ENCODE measurements at places on chromosomes 7 and 10.

DNA sequence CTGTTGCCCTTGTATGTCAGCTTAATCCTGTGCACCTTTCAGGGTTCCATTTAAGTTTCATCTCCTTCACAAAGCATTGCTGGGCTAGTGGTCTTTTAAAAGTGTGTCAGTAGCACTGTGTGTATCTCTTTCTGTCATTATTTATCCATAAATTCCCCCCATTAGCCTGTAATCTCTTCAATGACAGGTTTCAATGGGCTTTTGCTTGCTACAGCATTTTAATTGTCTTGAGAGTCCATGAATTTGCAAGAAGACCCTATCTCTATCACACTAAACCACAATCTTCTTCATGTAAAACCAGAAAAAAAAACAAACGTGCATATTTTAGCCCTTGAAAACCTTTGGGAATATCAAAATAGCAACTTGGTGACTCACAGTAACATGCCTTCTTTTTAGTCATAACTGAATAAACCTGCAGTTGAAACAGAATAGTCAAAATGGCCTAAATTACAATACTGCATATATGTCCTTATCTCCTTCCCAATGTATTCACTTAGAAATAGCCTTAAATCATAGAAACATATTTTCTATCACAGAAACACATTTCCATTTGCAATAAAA lies 118.6 kb downstream of the PON1 start:
- no peak for DNase-seq

GRCh38 chr10:50469778-50470193 lies 154.0 kb downstream of the SGMS1 start:
- no peak for DNase-seq

DNA sequence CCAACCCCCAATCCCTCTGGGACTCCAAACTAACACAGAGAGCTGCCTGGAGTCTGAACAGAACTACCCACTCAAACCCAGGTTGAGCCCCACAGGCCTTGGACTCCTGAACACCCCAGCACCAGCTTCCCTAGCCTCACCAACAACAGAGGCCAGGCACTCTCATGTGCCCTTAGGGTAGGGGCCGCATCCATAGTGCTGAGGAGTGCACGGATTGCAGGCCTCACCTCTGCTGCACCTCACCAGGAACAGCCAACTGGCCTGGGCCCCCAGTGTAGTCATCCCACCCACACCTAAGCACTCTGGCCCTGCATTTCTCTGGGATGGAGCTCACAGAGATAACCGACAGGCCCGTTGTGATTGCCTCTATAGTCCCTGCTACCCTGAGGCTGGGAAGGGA lies 194.2 kb downstream of the HPSE2 start:
- DNase-seq, result no peak

DNA sequence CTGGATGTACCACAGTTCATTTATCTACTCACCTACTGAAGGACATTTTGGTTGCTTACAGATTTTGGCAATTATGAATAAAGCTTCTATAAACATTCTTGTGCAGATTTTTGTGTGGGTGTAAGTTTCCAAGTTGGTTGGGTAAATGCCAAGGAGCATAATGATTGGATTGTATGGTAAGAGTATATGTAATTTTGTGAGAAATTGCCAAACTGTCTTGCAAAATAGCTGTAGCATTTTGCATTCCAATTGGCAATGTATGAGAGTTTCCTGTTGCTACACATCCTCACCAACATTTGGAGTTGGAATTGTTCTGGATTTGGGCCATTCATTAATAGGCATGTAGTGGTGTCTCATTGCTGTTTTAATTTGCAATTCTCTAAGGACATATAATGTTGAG lies 33.9 kb upstream of the HYAL4 start:
- no peak for DNase-seq

DNA sequence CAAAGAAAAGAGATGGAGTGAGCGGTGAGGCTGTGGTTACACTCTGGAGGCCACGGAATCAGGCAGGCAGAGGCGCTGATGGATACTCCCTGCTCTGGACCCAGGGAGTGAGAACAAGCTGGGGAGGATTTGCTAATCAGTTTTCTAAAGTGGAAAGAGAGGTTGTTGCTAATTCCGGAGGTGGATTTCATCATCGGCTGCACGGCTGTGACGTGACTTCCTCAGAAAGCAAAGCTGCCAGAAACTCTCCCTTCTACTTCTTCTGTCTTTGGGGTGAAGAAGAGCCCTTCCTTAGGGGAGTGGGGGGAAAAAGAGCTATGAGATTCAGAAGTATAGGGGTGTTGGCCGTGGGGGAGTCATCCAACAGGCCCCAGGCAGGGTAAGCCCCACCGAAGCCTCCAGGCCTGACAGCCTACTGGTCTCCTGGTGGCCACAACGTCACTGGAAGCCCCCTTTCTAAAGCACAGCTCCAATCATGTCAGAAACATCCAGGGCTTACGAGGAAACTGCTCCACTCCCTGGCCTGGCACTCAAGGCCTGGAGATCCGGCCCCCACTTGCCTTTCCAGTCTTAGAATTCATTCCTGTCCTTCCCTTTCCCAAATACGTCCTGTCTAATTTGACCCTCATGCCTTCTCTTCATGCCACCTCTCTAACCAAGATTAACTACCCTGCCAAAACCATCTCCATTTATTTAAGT lies 114.5 kb downstream of the HIP1 start:
- no peak for DNase-seq

DNA sequence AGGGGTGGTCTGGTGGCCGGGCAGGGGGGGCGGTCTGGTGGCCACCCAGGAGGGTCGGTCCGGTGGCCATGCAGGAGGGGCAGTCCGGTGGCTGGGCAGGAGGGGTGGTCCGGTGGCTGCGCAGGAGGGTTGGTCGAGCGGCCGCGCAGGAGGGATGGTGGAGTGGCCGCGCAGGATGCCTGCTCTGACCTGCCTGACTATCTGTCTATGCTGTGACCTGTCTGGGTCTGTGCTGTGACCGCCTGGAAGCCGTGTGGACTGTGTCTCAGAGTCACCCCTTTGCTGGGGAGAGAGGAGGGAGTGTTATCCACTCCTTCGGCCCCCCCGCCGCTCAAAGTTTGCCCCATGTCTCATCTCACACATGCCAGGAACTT lies 113.2 kb downstream of the ACTR3B start:
- no peak for DNase-seq

- no peak for DNase-seq
Measured at GRCh38 chr7:98978672-98979071, 100.3 kb downstream of the TRRAP start.

- DNase-seq, result no peak
Measured at GRCh38 chr7:14184292-14184864, 194.9 kb upstream of the ETV1 start.

GRCh38 chr10:78524941-78525340 lies 491.3 kb downstream of the RPS24 start:
- no peak for DNase-seq

DNA sequence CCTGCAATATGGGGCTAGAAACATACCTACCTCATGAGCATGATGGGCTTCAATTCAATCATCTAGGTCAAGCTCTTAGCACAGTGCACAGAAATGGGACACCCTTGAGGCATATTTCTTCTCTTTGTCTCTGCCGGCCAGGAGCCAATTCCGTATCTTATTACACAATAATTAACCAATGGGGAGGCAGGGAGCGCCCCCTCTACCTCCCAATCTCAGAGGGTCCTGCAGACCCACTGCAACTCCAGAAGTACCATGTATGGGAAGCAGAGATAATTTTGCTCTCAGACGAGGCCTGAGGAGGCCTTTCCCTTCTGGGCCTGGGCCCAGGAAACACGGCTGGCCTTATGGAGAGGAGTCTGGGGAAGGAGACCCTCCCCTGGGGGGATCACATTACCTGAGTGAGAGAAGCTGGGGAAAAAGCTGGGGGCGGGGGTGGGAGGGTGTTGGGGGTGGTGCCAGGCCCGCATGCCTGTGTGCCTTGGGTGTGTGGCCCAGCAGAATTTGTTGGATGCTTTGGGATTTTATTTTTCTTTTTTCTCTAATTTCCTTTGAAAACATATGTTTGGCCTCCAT lies 155.5 kb downstream of the UBE2H start:
- no peak for DNase-seq

- DNase-seq, result no peak
Measured at GRCh38 chr7:86790383-86790782, 146.7 kb downstream of the GRM3 start.

DNA sequence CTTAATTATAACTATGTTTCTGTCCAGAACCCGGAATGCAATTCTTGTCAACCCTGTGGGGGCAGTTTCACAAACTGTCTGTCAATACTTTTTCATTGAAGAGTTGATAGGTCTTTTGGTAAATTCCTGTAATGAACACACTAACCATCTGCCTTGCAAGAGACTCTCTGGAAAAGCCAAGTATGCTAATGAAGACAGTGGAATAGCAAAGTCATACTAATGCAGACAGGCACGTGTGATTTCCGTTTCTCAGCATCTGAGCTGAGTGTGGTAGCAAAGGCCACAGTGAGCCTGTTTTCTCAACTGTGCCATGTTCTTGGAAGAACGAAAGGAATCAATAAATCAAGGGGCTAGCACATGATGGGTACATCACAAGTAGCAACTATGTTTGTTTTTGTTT lies 494.1 kb upstream of the NRP1 start:
- no peak for DNase-seq

- no peak for DNase-seq
Measured at GRCh38 chr7:107446988-107447387, 22.9 kb upstream of the GPR22 start.

DNA sequence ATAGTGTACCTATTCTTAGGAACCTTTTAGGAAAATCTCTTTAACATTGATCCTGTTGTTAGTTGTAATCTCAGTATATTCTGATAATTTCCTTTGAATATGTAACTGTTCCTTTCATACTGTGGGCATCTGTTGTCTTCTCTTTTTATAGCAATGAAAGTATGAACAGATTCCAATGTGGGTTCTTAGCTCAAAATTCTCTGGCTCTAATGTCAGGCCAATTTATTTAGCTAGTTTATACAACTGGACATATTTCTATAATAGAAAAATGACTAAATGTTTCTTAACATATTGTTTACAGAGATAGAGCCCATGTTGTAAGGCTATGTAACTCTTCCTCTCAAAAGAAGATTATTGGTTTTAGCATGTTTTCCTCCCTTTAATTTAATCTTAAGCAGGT lies 363.2 kb downstream of the AUTS2 start:
- no peak for DNase-seq

- DNase-seq, result no peak
Measured at GRCh38 chr10:62831346-62831745, 15.2 kb upstream of the EGR2 start.

- DNase-seq, result no peak
Measured at GRCh38 chr7:31416381-31416870, 75.9 kb upstream of the NEUROD6 start.

- DNase-seq, result no peak
Measured at GRCh38 chr7:154990964-154991540, 11.9 kb downstream of the PAXIP1 start.

GRCh38 chr10:25907261-25907660 lies 26.8 kb upstream of the MYO3A start:
- DNase-seq, result no peak

DNA sequence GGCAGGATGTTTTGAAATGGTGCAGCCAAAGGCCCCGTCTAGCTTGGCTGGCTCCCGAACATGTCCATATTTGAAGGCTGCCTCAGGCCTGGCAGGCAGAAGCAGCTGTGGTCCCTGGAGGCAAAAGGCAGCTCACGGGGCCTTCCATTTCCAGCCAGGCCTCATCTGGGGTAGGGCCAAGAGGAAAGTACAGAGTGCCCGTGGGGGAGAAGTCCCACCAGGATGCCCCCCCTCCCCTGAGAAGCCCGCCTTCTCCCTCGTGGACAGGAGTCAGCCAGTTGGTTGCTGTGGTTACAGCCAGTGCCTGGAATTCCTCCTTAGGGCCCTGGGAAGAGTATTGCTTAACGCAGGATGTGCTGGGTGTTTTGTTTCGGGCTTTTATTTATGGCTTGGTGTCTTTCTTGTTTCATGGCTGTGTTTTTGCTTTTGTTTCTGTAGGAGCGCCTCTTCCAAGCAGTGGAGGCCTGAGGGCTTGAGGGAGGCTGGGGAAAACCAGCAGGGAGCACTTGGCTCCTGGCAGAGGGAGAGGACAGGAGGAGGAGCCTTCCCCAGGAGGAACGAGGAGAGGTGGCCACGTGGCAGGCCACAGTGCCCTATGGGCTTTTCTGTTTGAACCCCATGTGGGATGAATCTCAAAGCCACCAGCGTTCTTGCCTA lies 45.4 kb downstream of the CHST3 start:
- DNase-seq, result peak; percentile 88

DNA sequence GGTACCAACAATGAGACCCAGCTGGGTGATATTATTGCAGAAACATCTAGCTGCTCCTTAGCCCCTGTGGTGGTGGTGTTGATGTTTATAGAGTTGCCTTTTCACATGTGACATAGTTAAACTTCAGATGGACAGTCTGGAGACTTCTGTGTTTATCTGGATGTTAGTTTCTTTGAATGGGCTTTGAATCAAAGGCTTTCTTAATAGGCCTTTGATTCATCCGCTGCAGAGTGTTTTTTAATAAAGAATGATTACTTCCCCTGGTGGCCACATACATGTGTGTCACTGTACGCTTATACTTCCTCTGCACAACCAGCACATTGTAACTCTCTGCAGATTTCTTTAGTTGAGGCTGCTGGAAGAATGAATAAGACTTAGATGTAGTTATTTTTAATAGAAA lies 221.0 kb downstream of the DYNC1I1 start:
- DNase-seq, result no peak

DNA sequence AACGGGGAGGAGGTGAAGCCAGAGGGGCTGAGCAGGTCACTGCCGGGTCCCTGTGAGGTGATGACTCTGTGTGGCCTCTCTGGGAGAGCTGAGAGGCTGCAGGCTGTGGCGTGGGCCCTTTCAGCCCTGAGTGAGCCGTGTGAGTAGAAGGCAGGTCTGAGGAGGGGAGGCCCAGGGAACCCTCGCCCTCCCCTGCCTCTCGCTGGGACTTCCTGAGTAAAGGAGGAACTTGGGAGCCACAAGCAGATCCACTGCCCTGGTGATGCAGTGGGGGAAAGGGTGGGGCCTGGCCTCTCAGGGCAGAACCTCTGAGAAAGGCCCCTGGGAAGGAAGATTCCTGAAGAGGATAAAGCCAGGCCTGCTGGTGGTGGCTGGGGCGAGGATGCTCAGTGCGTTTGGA lies 22.8 kb downstream of the EEPD1 start:
- no peak for DNase-seq

DNA sequence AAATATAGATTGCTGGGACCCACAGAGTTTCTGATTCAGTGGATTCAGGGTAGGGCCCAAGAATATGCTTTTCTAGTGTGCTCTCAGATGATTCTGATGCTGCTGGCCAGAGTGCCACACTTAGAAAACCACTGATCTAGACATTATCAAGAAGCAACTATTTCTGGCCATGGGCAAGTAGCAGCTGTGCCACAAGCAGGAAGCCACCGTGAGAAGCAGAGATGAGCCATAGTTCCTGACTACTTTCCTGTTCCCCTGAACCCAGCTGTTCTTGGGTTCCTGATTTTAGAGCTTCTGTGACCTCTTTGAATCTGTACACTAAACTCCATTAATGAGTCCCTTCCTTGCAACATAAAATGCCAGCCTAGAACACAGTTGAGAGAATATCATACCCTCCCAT lies 38.1 kb upstream of the PIK3AP1 start:
- no peak for DNase-seq

GRCh38 chr7:128200376-128200775 lies 40.7 kb upstream of the LEP start:
- no peak for DNase-seq

- DNase-seq, result no peak
Measured at GRCh38 chr7:128932862-128933179, 4.9 kb upstream of the IRF5 start.

- no peak for DNase-seq
Measured at GRCh38 chr7:55557666-55558188, 14.6 kb downstream of the VOPP1 start.
